ENCODE measurements at places on chromosomes 7 and 10.

DNA sequence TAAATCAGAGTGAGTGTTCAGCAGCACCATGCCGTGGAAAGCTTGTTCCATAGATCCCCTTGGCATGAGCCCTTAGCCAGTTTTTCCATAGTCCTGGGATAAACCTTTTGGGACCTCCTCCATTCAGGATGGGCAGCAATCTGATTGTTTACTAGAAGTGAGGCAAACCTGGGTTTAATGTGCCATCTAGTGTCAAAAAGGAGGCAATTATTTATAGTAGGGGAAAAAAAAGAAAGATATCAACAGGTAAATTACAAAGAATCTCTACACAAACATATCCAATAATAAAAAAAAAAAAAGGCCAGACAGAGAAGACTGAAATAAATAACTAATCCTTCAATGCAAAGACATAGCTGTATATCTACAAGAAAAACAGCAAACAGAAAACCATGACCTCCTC, 229.0 kb upstream of the STK17A start:
- no peak for DNase-seq

GRCh38 chr7:102146122-102146521, 140.5 kb upstream of the SH2B2 start:
- no peak for DNase-seq

DNA sequence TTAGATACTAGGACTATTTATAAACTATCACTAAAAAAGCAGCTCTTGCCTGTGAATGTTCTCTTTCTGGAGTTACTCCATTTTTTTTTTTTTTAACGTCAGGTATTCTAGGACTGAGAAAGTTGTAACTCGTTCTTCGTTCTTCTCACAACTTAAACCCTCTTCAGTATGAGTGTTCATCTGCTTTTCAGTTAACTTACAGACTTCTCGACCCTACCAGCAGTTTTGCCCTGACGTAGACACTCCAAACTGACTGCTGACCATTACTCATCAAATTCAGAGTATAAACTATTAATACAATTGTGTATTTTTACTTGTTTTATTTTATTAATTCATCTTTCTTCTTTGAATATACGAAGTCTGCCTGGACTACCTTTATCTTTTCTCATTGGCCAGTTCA, 353.1 kb downstream of the GPR37 start:
- DNase-seq = no peak

DNA sequence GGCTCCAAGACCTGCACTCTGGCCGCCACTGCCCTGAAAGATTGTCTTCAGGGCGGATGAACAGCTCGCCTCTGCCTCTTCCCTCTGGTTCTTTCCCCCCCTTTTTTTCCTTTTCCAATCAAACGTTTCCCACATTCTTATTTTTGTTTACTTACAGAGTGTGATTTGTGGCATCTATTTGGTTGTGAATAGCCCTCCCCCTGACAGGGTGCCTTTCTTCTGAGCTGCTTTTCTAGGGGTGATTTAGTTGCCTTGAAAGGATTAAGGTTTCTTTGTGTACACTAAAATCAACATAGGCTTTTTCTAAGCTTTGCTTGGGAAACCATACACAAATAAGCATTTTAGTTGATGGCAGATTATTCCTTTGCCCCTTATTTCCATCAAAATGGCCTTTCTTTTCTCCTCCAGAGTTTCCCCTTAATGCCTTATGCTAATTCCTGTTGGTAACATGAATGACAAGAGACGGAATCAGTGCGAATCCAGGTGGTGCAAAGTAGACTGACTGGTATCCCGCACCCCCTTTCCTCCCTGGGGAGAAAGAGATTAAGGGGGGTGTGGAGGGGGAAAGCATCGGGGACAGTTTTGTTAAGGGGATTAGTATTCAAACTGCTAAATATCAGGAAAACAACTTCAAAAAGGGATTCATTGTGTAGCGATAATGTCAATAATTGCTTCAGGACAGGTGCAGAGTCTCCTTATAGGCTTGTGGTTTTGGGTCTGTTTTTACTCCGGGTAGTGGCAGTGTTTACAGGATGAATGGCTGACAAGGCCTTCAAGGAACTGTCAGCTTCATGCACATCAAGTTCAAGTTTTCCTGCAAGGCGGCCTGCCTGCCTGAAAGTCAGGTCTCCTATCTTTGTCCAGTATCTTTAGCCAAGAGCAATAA, 431.6 kb upstream of the GALNT17 start:
- peak; percentile 41 for DNase-seq

GRCh38 chr10:34821587-34822585, 6.8 kb upstream of the PARD3 start:
- DNase-seq = no peak

GRCh38 chr10:124321433-124322089, 97.2 kb downstream of the OAT start:
- DNase-seq = no peak

DNA sequence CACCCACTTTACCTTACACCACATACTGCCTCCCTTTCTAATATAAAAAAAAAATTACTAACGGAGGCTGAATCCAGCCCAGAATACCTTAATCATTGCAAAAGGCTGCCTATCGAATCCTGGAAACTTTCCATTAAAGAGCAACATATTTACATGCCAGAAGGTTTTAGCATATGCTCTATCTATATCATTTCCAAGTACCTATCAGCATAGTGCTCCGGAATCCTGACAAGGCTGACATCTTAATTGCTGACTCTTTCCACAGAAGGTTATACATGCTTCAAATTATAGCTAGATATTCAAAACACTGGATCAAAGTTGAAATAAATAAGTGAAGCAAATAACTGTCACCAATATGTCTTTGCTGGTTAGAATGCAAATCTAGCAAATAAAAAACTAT, 170.9 kb upstream of the CDK1 start:
- no peak for DNase-seq

- DNase-seq = no peak
These were observed 67.0 kb upstream of the ARID5B start for GRCh38 chr10:61834519-61834918.

- DNase-seq = no peak
These were observed 89.7 kb downstream of the ARID5B start for GRCh38 chr10:61991166-61991565.

DNA sequence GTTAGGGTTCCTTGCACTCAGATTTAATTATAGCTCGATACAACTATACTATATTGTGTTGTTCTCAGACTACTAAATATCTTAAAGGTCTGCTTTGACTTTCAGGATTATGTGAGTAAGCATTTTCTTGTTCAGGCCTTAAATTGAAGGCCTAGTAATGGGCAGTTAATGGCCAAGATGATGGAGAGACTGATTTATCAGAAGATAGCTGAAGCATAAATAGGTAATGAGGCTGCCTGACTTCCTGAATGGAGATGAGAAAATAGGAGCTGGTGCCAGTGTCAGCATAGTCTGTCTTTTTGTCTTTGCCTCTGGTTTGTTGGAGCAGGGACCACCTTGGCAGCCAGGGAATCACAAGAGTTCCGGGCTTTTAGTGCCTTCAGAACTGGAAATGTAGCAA, 32.2 kb downstream of the ADAM22 start:
- no peak for DNase-seq

Measured in NCI-H774 (cell line).